ENCODE measurements at places on chromosomes 16 and 17. TPM values are rescaled to one million over a fixed set of nuclear protein-coding genes. Genes with fewer than 3 reads are reported as not detected.

GRCh38 chr17:69704935-69705334 lies 290.4 kb downstream of the MAP2K6 start:
- no peak for DNase-seq

DNA sequence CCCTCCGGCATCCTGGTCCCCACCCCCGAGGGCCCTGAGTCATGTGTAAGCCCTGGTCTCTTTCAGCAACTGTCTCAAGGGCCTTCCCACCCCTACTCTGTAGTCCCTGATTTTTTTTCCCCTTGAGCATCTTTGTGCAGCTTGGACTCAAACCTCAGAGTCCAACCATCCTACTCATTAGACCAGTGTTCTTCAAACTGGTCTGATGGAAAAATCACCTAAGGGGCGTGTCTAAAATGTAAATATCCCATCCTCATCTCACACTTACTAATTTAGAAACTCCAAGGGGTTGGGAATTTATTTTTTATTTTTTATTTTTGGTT lies 624 bp downstream of the G6PC3 start:
- no peak for DNase-seq

- no peak for DNase-seq
These were observed 248.8 kb downstream of the HS3ST3A1 start for GRCh38 chr17:13352747-13353415.

DNA sequence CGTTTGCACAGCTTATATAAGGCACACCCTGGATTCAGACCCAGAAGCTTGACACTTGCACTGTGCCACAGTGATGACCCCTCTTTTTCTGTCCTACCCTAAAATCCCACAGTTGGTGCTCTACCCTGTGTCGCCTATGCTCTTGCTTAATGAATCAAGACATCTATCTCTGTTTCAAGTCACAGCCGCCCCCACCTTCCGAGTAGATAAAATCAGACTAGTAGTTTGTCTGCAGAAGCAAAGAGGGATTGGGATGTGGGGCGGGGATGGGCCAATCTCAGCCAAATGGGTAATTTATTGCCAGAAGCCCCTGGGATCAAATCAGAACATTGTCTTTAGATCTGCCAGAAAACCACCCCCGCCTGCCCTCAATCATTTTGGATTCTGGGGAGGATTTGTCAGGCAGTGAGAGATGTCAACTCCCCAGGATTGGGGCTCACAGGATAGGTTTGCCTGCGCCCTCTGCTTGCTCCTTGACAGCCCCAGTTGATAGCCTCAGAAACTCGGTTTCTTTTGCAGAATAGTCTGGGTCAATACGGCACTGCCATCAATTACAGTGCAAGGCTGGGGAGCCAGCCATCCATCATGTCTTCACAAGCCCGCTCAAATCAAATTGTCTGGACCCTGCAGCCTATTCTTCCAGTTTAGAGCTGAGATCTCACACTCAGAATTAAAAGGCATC lies 520.8 kb downstream of the GRIN2A start:
- DNase-seq, result no peak

CA7 gene
- 0.55 TPM for total RNA-seq

IL21R gene
- total RNA-seq, result not detected

CD300H gene
- not detected for total RNA-seq

Data from stomach (tissue), 19 donors.